T-helper 9 cell (primary cell): ENCODE measurements at places on chromosomes 1 and 21.

- DNase-seq, result no peak
Measured at GRCh38 chr1:230112131-230112701, 45.2 kb downstream of the GALNT2 start.

DNA sequence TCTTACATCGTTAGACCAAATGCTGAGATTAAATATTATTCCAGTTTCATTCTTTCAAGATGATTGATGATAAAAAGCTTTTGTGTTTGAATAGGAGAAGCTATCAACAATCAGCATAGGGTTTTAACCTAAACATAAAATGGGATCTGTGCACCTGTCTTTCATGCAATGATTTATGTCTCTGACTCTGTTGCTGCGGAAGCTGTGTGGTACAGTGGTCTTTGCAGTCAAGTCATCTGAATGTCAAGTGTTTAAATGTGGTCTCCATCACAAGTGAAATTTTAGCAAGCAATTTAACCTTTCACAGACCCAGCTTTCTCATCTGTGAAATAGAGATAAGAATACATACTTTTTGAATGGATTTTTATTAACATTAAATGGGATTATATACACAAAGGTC lies 107.2 kb downstream of the PLPPR5 start:
- no peak for DNase-seq

GRCh38 chr1:76826072-76826845 lies 41.0 kb upstream of the ST6GALNAC5 start:
- no peak for DNase-seq

DNA sequence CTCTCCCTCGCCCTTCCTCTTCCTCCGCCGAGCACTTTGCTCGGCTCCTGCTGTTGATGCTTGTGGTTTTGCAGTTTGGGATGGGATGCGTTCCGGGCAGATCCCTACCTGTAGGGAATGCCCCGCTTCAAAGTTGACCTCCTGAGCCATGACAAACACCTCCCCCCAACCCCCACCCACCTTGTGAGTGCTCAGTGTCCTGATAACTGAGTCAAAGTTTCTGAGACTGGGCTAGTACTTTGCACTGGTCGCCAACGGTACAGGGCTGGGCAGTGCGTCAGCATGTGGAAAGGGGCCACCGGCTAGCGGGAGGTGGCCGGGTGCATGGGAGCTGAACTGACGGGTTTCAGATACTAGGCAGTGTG lies 771 bp downstream of the RABGAP1L start:
- no peak for DNase-seq

DNA sequence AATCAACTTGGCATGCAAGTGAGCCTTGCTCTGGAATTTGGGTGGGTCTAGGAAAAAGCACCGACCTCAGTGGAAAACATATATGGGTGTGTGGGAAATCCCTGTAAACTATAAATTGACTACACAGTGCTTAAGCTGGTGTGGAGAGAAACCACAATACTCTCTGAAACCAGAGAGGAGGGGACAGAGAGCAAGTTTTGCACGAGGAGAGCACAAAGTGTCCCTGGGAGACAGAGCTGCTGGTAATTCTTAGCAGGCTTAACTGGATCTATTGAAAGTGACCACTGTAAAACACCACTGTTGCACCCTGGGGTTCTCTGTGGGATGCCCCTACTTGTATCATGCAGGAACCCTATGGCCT lies 12.8 kb downstream of the KCNJ15 start:
- no peak for DNase-seq

GRCh38 chr1:201792534-201793305 lies 36.2 kb upstream of the IPO9 start:
- peak; percentile 23 for DNase-seq

GRCh38 chr1:86648255-86648654 lies 56.1 kb upstream of the SH3GLB1 start:
- DNase-seq, result no peak

DNA sequence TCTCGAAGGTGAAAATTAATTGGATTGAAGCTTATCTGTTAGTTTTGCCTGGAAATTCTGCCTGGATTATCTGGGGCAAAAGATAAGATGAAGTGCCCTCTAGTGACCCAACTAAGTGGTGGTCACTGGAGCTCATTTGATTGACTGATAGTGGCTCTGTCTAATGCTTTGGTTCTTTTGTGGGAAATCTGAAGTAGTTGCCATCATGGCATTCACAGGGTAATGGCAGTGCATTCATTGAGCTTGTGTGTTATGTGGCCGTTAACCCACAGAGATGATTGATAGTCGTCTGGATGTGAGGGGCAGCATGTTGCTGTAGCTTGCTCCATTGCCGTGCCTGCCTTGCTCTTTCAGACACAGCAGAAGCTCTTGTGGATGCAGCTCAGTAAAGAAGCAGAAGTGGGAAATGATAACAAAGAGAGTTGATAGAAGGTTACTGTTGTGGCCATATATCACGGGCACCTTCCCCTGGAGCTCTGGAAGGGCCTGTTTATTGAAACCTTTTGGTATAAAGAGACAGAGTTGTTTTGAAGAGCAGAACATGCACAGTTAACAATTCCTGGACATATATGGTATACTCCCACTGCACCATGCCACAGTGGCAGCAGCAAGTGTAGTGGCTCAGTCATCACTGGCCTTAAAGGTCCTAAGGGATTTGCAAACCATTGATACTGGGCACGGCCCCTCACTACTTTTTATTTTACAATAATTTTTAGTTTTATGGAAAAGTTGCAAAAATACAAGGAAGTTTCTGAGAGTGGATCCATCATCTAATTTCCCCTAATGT lies 42.0 kb downstream of the CXADR start:
- no peak for DNase-seq

DNA sequence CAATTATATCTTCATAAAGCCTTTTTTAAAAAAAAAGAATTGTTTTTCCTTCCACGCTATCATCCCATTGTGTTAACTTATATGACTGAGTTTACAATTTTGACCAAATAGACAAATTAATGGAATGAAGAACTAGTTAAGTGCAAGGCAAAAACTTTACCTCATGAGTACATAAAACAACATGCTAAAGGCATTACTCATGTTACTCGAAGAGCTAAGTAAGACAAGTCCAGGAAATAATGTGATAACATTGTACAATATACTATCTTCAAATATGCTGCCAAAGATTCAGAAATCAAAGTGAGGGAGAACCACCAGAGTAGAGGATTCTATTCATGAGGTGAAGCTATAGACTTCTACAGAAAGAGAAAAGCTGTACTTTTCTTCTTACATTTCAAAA lies 24.2 kb upstream of the DYNLT5 start:
- DNase-seq, result no peak

DNA sequence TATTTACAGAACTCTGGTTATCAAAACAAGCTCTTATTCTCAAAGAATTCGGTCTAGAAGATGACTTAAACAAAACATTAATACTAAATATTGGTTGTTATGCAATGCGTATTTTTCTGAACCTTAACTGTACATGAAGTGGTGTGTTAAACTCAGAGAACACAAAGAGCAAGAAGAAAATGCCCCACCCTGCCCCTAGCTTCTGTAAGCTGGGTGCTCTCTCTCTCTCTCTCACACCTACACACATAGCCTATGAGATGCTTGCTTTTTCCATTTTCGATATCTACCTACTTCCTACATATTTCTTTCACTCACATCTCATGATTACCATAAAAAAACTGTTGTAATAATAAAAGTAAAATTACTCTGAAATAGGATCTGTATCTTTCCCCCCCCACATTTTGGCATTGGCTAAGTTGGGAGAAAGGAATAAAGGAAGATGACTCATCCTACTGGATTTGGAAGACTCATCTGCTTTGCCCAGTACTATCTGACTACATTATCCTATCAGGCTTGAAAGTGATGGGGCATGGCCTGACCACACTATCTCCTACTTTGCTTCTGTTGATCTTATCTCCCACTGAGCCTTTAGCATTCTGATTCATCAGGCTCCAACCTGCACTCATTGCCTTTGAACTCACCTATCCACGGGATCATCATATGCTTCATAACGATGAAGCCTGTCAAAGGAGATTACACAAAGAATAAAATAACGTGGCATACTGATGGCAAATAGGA lies 2.9 kb downstream of the CRYZ start:
- no peak for DNase-seq

DNA sequence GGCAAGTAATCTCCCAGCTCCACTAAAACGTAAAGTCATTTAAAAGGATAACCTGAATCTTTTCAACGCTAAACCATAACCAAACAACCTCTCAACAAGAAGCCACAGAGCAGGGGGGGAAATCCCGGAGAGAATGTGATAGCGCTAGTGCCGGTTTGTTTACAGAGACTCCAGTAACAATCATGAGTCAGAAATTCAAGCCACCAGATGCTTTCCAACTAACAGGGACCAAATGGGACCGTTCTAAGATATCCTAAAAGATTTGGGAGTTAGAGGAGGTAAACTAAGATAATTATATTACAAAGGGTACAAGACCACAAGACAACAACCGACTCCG lies 825 bp downstream of the DCAF8 start:
- DNase-seq, result peak; percentile 56

DNA sequence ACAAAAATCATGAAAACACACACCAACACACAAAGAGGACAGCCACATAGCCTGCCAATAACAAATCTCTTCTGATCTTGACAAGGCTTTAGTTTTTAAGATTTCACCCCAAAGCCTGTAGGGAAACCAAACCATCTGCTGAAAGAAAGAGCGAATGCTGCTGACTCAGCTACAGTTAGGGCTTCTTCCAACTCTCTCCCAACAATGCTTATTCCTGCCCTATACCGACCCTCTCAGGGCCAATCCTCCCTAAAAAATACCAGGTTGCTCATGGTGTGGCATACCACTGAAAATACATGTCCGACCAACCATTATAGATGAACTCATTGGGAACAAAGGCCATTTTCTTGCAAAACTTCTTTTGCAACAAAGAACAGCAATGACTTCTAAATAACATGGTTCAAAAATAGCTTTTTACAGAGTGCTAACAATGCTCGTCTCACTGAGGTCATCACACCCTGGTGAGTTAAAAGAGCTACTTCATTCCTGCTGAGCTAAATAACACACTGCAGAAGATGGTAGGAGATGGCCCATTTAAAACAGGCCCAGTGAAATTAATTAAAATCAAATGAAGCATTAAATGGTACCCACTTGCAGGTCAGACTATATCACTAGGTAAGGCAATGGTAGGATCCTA lies 86.1 kb downstream of the KIAA0319L start:
- DNase-seq, result no peak

GRCh38 chr1:49052102-49052501 lies 275.4 kb upstream of the BEND5 start:
- no peak for DNase-seq

DNA sequence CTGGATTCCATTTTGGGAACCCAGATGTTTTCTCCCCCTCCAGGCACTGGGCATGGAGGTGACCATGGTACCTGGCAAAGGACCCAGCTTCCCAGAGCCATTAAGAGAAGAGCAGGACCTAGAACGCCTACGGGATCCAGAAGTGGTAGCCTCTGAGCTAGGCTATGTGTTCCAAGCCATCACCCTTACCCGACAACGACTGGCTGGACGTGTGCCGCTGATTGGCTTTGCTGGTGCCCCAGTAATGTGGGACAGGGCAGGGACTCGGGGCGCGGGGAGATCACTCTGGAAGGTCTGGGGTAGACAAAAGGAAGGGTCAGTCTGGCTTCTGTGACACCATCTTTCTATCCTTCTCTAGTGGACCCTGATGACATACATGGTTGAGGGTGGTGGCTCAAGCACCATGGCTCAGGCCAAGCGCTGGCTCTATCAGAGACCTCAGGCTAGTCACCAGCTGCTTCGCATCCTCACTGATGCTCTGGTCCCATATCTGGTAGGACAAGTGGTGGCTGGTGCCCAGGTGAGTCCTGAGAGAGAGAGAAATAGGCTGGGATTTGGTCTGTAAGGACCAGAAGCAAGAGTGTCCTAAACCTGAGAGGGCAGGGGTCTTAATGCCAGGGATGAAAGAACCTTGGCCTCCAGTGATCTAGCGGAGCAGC lies 1.6 kb downstream of the UROD start:
- no peak for DNase-seq

DNA sequence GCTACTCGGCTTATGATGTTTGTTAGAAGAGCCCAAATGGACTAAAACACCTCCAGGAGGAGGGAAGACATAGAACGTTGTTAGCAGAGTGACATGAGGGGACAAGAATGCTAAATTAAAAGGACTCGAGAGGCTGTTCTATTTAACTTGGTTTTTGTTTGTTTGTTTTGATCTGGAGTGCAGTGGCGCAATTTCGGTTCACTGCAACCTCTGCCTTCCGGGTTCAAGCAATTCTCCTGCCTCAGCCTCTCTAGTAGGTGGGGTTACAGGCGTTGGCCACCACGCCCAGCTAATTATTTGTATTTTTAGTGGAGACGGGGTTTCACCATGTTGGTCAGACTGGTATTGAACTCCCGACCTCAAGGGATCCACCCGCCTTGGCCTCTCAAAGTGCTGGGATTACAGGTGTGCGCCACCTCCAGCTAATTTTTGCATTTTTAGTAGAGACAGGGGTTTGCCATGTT lies 5.1 kb upstream of the HNRNPU start:
- DNase-seq, result no peak

GRCh38 chr21:33185852-33186251 lies 43.9 kb upstream of the IFNAR2 start:
- DNase-seq, result no peak
